Lower lobe of right lung (tissue), 2 donors: ENCODE measurements at places on chromosomes 5 and 9.

DNA sequence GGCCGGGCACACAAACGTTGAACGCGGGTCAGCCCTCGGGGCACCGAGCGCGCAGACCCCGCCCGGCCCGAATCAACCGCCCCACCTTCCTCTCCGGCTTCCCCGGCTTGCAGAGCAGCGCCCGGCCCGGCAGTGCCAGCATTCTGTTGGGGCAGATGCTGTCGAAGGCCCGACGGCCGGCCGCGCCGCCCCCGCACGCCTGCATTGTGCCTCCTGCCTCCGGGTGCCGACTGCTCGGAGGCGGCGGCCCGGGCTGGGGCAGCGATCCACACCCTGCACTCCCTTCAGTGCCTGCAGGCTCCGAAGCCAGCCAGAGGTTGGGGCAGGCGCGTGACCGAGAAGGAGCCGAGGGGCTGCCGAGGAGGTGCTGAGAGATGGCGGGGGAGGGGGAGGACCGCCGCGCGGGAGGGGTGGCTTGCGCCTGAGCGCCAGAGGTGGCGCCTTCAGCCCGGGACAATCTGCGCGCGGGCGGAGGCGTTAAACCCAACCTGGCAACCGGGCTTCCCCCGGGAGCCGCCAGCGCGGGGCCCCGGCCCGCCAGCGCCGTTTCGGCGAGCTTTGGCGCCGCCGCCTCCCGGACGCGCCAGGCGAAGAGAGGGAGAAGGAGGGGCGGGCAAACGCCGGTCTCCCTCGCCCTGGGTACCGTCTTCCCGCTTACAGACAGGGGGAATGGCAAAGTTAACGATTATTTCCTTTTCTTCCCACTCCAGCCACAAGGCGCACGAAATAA lies at the start of gene MCIDAS:
TSS of gene MCIDAS (minus strand) at position 382 of the 730 bp plus-strand sequence. CDS start at position 205, 177 bp downstream.
- DNase-seq: peak; percentile 57

DNA sequence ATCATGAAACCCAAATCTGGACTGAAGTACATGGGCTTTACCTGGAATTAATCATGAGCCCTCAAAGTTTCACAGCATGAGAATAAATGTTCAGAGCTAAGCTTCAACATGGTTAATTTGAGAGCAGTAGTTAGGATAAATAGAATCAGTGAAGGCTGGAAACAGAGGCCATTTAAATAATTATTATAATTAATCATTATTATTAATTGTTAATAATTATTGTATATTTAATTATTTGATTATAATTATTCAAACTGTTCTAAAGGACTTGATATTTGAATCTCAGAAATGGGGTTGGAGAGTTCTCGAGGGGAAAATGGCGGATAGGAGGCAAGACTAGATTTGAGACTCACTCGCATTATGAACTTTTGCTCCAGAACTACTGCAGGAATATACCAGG lies 119.6 kb upstream of the ITGA1 start:
- DNase-seq: no peak

- DNase-seq: no peak
These were observed 26.0 kb upstream of the NKD2 start for GRCh38 chr5:982377-983237.

DNA sequence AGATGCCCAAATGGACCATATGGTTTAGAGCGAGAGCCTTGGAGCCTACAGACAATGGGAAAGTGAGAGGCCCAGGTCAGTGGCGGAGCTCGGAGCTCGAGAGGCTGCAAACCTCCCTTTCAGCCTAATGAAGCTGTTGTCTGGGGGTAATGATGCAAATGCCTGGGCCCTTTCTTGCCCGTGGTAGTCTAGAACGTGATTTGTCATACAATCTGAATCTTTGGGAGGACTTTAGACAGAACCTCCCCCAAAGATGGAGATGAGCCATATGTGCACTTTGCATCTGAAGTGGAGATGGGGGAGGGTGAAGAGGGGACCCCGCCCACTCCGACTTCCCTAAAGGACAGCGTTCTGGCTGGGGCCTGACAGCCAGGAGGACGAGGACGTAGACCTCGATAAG lies 10.3 kb upstream of the NEUROG1 start:
- no peak for DNase-seq

- DNase-seq: no peak
These were observed 101.3 kb upstream of the LARP1 start for GRCh38 chr5:154653764-154654485.

- DNase-seq: no peak
These were observed 1.6 kb upstream of the PRRC1 start for GRCh38 chr5:127515693-127516440.

DNA sequence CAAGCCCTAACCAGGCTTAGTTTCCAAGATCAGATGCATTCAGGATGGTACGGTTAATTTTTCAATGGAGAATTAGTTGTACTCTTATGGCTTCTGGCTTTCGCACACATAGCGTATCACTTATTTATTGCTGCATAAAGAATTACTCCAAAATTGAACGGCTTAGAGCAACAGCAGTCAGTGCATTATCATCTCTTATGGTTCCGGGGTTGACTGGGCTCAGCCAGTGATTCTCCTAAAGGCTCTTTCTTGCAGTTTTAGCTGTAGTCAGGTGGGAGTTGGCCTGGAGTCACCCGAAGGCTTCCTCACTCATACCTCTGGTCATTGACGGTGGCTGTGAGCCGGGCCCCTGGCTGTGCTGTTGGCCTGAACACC lies 595 bp upstream of the GRHPR start:
- peak; percentile 71 for DNase-seq

DNA sequence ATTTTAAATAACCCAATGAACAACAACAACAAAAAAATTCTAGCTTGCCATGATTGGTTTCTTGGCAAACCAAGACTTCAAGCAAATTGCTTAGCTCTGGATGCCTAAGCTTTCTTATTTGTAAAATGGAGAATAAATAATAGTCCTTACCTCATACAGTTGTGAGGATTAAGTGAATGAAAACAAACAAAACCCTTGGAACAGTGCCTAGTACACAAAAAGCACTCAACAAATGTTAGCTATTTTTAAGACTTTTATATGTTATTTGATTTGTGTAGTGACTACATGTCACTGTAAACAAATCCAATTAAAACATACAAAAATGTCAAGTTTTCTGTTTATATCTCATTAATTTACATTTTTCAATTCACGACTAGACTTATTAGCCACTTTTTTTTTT lies 13.5 kb upstream of the HOMER1 start:
- no peak for DNase-seq

- no peak for DNase-seq
These were observed 14.2 kb downstream of the ANXA1 start for GRCh38 chr9:73165911-73166310.

GRCh38 chr5:102077920-102078319 lies 218.2 kb downstream of the SLCO4C1 start:
- DNase-seq: peak; percentile 24

- no peak for DNase-seq
These were observed 3.3 kb downstream of the SGCD start for GRCh38 chr5:156330141-156330870.

- no peak for DNase-seq
These were observed 1.0 kb upstream of the ZCCHC7 start for GRCh38 chr9:37119360-37119759.

GRCh38 chr9:36093384-36093783 lies 43.1 kb upstream of the GLIPR2 start:
- no peak for DNase-seq

GRCh38 chr5:67181648-67182221 lies 14.9 kb downstream of the CD180 start:
- no peak for DNase-seq

- no peak for DNase-seq
These were observed 53.3 kb downstream of the PTPN3 start for GRCh38 chr9:109444771-109445320.

DNA sequence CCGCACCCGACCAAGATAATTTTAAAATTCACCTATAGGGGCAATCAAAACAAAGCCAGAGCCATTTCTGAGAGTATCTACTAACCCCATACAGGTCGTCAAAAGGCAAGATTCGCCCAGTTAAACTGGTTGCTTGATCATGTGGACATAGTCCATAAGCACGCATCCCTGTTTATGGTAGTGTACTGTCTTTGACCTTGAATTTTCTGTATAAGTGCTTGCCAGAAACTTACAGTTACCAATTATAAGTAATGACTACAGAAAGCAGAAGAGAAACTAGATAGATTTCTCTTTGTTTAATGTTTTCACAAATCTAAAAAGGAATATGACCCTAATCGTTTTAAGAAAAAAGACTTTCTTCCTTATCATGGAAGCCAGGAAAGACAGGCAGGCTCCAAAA lies 25.6 kb downstream of the SLC31A1 start:
- DNase-seq: no peak

DNA sequence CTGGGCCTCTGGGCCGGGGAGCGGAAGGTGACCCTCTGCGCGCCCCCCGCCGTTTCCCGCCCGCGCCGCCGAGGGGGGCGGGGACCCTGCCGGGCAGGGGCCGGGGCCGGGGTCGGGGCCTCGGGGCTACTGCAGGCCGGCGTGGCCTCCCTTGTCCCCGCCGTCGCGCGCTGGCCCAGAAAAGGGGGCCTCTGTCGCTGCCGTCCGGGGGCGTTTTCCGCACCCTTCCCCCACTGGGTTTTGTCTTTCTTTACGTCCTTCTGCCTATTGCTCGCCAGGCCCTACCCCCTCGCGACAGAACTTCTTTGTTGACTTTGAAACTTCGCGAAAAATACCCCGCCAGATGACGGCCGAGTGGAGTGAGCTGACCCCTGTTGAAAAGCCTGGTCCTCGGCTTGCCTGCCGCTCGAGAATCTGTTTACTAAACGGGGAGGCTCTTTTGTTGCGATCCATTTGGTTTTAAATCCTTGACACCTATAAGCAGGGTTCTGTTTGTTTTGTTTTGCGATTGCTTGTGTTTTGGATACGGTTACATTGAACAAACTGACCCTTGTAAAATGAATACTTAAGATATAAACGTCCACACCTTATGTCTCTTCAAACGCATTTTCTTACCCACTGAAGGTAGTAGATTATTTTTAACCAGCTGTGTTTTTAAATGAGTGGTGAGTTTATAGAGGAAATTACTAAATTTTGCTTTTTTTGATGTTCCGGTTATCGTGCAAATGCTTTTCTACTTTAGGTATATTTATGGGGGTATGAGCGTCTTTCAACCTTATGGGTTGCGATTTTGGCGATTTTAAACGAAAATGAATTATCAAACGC lies 765 bp downstream of the MARCHF6 start:
- DNase-seq: peak; percentile 59
